Prostate gland (tissue), 2 donors: ENCODE measurements at places on chromosomes 16 and 17. TPM values are rescaled to one million over a fixed set of nuclear protein-coding genes. Genes with fewer than 3 reads are reported as not detected.

TBC1D3C gene
- not detected for total RNA-seq

TERB1 gene
- not detected for total RNA-seq

DHRS7C gene
- total RNA-seq = not detected

MYH8 gene
- total RNA-seq = 0.40 TPM

LPO gene
- not detected for total RNA-seq

CCL2 gene
- 41.8 TPM for total RNA-seq

HS3ST2 gene
- 2.8 TPM for total RNA-seq

CPHXL2 gene
- total RNA-seq = not detected

TBC1D28 gene
- not detected for total RNA-seq

HSD11B2 gene
- 11.4 TPM for total RNA-seq
